ENCODE measurements at places on chromosomes 5 and 9.

GRCh38 chr9:89386797-89387196 is 68.5 kb downstream of the SECISBP2 start:
- peak; percentile 99 for DNase-seq

- no peak for DNase-seq
Observed at GRCh38 chr5:148398698-148399121, 15.0 kb downstream of the FBXO38 start.

DNA sequence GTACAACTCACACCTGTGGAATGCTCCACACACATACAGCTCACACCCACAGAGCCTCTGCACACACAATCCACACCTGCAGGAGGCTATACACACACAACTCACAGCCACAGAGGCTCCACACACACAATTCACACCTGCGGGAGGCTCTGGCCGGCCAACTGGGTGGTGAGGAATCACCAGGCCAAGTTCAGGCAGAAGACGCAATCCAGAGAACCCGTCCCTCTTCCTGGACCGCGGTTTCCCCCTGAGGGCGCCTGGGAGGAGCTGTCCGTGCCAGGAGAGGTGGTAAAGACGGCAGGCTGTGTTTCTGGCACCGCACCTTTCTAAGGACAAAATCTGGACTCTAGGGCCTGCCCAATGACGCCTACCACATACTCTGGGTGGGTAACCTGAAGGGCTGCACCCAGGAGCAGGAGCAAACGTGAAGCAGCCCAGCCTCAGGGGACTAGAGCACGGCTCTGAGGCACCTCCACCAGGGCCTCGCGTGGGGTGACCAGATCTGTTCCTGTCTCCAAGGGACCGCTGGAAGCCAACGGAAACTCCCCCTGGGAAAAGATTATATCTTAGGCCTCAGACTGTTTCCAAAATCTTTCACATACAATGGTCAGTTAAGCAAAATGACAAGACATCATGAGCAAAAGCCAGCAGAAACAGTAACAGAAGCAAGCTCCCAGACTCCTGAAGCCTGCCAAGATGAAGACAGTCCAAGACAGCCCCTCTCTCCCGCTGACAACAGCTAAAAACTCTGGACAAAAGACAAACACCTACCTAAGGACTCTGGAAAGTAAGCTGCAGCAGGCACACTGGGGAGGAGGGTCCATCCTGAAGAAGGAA is 16.9 kb downstream of the CAMSAP1 start:
- no peak for DNase-seq

- DNase-seq = no peak
Observed at GRCh38 chr5:122083535-122083934, 5.5 kb upstream of the LOX start.

DNA sequence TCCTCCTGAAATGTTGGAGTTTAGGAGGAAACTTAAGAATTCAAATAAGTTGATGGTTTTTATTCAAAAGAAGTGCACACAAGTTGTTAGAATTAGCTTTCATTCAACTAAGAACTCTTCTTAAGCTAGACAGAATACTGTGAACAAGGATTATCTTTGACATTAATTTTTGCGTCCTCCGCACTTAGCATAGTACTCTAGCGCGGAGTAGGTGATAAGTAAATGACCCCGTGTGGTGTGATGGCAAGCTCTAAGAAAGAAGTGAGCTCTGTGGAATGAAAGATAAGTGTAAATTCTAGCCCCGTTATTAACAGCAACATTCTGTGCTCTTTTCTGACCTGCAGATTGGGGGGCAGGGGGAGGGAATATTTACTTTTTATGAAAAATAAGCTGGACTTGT is 1.0 kb downstream of the BRIX1 start:
- no peak for DNase-seq

DNA sequence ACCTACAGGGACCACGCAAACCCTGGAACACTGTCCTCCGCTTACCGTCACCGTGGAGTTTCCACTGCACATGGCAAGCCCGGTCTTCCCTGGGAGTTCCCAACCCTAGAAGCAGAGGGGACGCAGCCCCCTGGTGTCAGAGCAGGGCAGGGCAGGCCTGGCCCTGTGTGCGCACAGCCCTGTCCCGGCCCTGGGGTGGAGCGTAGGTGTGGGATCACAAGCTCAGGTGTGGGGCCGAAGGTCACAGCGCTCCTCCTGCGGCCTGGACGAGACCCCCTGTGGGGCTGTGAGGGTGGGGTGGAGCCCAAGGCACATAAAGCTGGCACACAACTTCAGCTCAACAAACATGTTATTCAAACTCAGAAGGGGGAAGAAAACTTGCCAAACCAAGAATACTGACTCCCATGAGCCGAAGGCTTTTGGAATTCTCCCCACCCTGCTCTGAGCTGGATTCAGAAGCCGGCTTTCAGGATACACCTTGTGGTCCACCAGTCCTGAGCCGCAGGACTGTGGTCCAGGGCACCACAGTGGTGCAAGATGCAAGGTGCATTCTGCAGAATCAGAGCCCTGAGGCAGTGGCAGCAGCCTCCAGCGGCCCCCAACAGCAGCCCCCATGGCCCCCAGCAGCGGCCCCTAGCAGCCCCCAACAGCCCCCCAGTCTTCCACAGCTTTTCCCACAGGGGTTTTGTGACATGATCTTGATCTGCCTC is 11.8 kb upstream of the EXOC3 start:
- DNase-seq = no peak

GRCh38 chr9:88835038-88835466 is 156.2 kb upstream of the S1PR3 start:
- DNase-seq = no peak

- DNase-seq = peak; percentile 26
Observed at GRCh38 chr5:61332851-61333320, 828 bp downstream of the ZSWIM6 start.

- no peak for DNase-seq
Observed at GRCh38 chr5:122916490-122916889, 71.1 kb downstream of the SNX24 start.

GRCh38 chr5:174348311-174348981 is 302.9 kb downstream of the NSG2 start:
- no peak for DNase-seq

DNA sequence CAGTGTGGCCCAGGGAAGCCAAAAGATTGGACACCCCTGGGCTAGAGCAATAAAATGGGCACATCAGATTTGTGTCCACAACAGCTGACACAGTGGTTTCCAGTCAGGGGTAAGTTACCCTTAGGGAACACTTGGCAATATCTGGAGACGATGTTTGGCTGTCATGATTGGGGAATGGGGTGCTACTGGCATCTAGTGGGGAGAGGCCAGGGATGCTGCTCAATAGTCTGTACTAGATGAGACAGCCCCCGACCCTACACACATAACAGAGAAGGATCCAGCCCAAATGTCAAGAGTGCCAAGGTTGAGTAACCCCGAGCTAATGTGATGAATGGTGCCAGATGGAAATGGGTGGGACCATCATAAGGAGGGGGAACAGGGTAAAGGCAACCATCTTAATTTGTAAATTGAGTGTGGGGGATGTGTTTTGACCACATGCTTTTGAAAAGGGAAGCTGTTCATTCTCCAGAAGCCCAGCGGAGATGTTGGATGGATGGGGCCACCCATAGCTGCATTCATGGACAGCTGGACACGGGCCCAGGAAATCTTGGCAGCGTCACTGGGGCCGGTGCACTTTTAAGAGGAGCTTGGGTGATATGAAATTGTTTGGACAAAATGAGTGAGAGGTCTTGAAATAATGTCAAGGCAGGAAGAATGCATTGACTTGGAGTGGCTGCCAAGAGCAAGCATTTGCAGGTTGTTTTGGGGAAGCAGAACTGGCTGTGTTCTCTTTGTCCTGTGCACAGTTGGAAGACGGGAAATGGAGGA is 33.4 kb downstream of the SYK start:
- no peak for DNase-seq

DNA sequence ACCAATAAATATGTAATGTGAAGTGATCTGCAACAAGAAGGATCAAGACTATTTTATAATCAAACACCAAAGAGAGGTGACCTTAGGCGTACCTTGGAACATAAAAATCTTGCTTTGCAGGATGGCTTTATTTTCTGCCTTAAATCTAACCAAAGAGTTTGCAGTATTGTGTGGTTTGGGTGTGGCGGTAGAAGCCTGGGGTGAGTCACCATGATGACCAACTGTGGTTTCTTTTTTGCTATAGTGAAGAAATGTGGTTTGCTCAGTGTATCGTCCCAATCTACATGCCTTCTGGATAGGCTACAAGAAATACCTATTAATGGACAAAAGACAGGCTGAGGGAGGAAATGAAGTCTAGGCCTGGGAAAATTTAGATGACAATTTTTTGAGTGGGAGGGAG is 5.1 kb upstream of the CAST start:
- no peak for DNase-seq

- DNase-seq = no peak
Observed at GRCh38 chr9:124267271-124267807, 9.6 kb downstream of the NEK6 start.

GRCh38 chr9:38234479-38235170 is 157.9 kb upstream of the ALDH1B1 start:
- no peak for DNase-seq

GRCh38 chr9:93011114-93011513 is 47.4 kb upstream of the SUSD3 start:
- no peak for DNase-seq

DNA sequence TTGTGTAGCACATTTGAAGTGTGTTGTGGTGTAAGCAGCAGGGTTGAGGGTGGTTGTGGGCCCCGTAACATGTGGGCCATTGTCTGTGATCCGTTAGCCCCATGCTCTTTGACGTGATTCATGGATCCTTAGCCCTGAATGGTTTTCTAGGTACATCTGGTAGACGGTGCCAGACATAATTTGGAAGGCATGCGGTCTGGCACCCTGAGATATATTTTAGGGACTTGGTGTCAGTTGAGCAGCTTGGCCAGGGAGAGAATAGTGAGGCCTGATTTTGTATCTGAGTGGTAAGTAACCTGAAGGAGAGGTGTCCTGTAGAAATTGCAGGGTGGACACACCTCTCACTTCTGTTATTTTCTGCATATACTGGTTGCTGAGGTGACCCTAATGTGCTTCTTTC is 10.9 kb downstream of the SH3GL2 start:
- DNase-seq = no peak

- no peak for DNase-seq
Observed at GRCh38 chr9:121857928-121858327, 206.5 kb downstream of the DAB2IP start.

- DNase-seq = no peak
Observed at GRCh38 chr5:80054682-80055081, 19.5 kb downstream of the THBS4 start.

DNA sequence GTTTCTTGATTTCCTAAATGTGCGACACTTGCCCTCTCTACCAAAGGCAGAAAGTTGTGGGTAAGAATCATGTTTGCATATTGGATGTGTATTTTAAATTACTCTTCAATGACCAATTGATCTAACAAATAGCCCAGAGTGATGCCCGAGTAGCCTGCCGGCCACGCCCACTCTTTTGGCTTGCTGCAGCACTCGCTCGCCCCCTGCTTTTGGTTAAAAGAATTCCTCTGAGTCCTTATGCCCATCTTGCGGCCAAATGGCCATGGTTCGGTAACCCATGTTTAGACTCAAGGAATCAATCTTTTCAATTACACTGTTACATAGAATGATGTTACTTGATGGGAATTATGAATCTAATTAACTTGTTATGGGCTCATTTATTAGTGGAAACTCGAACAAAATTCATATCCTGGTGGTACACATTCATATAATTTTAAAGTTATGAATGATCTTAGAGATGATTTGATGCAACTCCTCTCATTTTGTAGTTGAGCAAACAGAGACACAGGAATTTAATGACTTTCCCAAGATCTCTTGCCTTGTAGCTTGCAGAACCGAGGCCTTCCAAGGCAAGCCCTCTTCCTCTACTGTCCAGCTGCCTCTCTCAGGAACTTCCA is 36.5 kb downstream of the PPIC start:
- no peak for DNase-seq

GRCh38 chr5:131563434-131564228 is 71.4 kb downstream of the RAPGEF6 start:
- no peak for DNase-seq

GRCh38 chr5:144131261-144131660 is 39.2 kb downstream of the YIPF5 start:
- DNase-seq = no peak

- DNase-seq = no peak
Observed at GRCh38 chr5:179975713-179976134, 68.0 kb upstream of the TBC1D9B start.

DNA sequence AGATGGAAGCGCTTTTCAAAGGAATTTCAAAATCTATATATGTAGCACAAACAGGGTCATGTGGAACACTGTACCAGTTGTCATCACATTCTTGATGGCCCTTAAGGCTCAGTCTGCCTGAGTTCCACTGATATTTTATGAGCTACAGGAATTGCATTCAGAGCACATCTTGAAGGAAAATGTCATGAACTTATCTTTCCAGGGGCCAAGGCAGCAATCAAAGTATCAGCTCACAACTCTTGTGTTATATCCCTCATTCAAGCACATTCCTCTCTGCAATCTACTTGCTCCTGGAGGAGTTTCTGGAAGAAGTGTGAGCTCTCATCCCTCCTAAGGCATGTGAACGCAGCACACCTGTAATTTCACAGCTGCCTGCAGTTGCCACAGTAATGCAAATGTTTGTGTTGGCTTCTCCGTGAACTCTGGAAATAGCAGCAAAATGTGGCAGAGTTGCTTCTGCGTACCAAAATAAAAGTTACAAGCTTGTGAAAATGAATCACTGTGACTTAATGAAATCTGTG is 89.7 kb upstream of the EQTN start:
- DNase-seq = no peak

- no peak for DNase-seq
Observed at GRCh38 chr9:72930828-72931227, 22.0 kb downstream of the ALDH1A1 start.

- no peak for DNase-seq
Observed at GRCh38 chr5:138926257-138926656, 51.1 kb upstream of the LRRTM2 start.

DNA sequence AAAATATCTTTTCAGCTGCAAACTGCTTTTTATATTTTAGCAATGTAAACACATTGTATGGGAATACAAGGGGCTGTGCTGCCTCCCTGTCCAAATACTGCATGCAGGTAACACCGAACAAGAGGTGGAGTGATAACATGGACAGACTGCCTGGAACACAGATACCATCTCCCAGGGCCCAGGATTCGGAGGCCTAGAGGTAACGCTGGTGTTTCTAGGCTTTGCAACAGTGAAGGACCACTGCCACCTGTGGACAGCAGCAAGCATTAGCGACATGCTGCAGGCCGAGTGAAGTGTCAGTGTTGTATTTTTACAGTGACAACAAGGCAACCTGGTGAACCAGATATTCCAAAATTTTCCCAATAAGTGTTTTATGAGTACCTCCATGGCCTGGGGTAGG is 379.1 kb downstream of the DMRT2 start:
- DNase-seq = no peak

DNA sequence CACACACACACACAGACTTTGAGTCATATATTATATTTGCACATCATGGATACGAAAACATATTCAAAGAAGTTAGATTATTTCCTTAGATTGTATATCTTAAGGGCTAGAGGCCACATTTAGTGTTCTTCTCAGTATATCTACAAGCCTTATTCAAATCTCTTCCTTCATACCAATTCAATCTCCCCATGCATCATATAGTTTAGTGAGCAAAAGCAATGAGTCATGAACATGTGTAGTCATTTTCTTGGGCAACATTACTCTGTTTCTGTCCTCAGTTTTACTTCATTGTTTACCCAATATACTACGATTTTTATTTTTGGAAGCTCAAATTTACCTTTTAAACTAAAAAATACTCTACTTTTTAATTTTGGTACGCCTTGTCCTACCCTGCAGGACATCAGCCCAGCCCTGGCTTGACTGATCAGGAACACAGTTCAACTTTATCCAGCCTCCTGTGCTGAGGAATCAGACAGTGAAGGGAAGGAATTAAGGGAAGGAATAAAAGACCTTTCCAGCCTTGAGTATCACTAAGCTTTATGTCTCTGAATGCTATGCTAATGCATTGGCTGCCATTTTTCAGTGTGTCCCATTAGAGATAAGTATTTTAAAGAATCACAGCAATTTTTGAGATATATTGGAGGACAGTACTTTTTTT is 101.7 kb upstream of the FST start:
- no peak for DNase-seq
